ENCODE measurements at places on chromosomes 4 and X. TPM values are rescaled to one million over a fixed set of nuclear protein-coding genes. Genes with fewer than 3 reads are reported as not detected.

The RGN gene
- total RNA-seq, result 10.2 TPM

The KIT gene
- 4.2 TPM for total RNA-seq

The MGAT4D gene
- total RNA-seq, result not detected

The SPANXB1 gene
- not detected for total RNA-seq

The TRO gene
- 5.0 TPM for total RNA-seq

- no peaks in the 10 kb centered on the region for H3K27me3 ChIP-seq
- no peak overlapping the region for H3K4me3 ChIP-seq
- no peaks in the 10 kb centered on the region for H3K4me1 ChIP-seq
- H3K36me3 ChIP-seq, result no peaks in the 10 kb centered on the region
Observed at GRCh38 chrX:2545144-2545543, 44.4 kb upstream of the DHRSX start.

DNA sequence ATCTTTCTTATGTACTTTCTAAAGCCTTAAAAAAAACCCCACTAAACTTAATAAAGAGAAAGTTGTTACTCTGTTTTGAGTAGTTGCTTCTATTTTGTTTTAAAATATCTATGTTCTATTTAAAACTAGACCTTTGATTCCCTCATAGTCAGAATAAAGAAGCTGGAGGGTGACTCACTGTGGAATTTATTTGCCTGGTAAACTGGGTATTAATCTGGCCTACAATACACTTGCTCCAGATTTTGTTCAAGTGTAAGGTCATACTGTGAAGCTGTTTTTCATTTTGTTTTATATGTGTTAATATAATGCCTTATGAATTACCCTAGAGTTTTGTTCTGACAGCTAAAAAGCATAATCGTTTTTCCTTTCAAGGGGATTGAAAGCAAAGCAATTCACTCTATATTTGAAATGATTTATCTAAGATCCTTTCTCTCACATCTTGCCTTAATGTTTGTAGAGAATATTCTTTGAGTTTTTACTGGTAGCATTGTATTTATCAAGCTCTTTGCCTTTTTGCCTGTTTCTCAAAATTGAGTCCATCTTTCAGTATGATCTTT is 277.4 kb upstream of the PITX2 start:
- H3K27me3 ChIP-seq, result no peaks in the 10 kb centered on the region
- no peaks in the 10 kb centered on the region for H3K4me1 ChIP-seq
- no peak for DNase-seq
- H3K36me3 ChIP-seq, result no peaks in the 10 kb centered on the region
- no peak overlapping the region for H3K27ac ChIP-seq

GRCh38 chr4:127586922-127587571 is 45.7 kb upstream of the INTU start:
- H3K27ac ChIP-seq, result no peak overlapping the region
- H3K27me3 ChIP-seq, result no peaks in the 10 kb centered on the region
- no peak overlapping the region for H3K4me3 ChIP-seq
- DNase-seq, result no peak

- no peak overlapping the region for H3K4me3 ChIP-seq
- H3K36me3 ChIP-seq, result no peaks in the 10 kb centered on the region
- no peak overlapping the region for H3K27ac ChIP-seq
- H3K4me1 ChIP-seq, result peaks cover 23% of the 10 kb centered on the region
- DNase-seq, result no peak
Observed at GRCh38 chr4:48681856-48682255, 98.2 kb downstream of the FRYL start.

- no peaks in the 10 kb centered on the region for H3K27me3 ChIP-seq
- H3K36me3 ChIP-seq, result no peaks in the 10 kb centered on the region
- no peak overlapping the region for H3K4me3 ChIP-seq
- H3K4me1 ChIP-seq, result peaks cover 16% of the 10 kb centered on the region
Observed at GRCh38 chr4:112280386-112281056, 5.2 kb downstream of the TIFA start.

DNA sequence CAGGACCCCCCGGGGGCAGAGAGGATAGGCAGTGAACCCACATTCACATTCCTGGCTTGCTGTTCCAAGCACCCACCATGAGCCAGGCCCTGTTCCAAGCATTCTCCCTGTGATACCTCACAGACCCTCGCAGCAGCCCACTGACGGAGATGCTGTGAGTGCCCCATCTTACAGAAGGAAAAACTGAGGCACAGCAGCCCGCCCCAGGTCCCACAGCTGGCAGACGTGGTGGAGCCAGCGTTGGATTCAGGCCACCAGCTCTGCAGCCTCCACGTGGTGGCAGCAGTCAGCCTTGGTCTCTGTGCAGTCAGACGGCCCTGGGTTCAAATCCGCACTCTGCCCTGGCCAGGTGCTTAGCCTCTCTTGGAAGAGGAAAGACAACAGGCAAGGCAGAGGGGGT is 16.8 kb downstream of the MAN2B2 start:
- no peak for DNase-seq
- H3K4me3 ChIP-seq, result no peak overlapping the region
- no peaks in the 10 kb centered on the region for H3K27me3 ChIP-seq
- peaks cover 21% of the 10 kb centered on the region for H3K36me3 ChIP-seq
- no peaks in the 10 kb centered on the region for H3K4me1 ChIP-seq
- H3K27ac ChIP-seq, result no peak overlapping the region

DNA sequence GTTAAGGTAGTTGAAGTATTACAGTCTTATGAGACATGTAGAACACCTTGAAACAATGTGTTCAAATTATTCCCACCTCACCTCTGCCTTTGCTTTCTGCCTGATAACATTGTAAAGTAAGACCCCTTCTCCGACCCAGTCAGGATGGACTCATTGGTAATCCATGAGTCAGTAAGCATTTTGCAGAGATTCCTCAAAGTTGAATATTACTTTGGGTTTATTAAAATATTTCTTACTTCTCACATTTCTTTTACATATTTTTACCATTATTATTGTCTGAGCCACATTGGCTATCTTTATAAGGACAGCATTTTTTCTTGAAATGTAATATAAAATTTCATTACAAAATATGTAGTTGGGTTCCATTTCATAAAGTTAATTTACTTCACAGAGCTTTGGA is 201.6 kb downstream of the BMPR1B start:
- no peaks in the 10 kb centered on the region for H3K27me3 ChIP-seq
- no peaks in the 10 kb centered on the region for H3K36me3 ChIP-seq
- no peak for DNase-seq
- H3K4me3 ChIP-seq, result no peak overlapping the region

Data from upper lobe of left lung (tissue), 6 donors.